Stimulated activated CD8-positive, alpha-beta memory T cell treated with anti-CD3 and anti-CD28 coated beads, Interleukin-15, amount 100 ng/mL, for 24 hours (primary cell): ENCODE measurements at places on chromosomes 12 and 14.

GRCh38 chr12:98232753-98233390, 282.5 kb upstream of the TMPO start:
- no peak for DNase-seq

DNA sequence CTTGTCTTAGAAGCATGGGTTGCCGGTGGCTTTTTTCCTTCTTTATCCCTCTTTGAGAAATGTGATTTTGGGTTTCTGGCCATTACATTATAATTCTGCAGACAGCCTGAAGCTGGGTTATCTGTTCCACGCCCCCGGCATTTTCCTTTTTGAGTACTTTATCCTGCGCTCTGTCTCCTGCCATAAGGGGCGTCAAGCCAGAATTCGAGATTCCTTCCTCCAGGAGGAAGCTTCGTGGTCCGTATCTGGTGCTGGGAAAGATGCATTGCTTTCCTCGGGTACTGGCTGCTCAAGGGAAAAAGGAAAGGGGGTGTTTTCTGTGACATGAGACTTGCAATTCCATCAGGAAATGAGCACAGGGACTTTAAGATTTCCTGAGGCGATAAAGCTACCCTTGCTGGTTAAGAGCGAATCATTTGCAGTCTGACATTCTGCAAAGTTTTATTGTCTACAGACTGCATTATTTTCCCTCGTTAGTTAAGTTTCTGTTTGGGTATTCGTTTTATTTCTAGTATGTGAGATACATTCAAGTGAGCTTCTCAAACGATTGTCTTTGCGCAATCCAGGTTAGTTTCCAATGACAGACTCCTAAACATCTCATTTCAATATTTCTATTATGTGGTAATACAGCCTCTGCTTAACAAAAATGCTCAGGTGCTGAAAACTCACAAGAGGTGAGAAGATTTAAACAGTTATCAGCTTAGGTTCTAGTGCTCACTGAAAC, 694 bp downstream of the AKAP5 start:
- no peak for DNase-seq

DNA sequence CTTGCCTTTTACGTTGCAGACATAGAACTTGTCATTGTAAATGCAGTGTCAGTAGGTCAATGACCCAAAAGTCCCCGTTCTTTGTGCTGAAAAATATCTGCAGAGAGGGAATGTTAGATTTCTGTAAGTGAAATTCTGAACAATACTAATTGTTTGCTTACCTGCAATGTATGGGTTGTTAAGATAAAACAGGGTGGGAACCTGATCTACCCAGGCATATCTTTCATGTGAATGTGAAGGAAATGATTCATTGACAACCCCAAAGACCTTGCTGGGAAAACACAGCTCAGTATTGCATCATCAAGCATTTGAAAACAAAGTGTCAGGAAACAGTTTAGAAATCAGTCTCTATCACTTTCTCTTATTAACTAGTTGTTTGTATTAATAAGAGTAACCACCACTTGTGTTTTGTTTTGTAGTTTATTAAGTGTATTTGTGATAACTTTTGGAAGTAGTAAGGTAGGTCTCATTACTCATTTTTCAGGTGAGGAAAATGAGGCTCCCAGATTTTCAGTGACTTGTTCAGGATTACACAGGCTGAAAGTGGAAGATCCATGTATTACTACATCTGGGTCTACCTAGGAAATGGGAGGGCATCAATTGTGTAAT, 57.9 kb upstream of the SLC38A2 start:
- DNase-seq, result no peak

GRCh38 chr12:16524378-16524777, 81.6 kb downstream of the LMO3 start:
- DNase-seq, result no peak

- no peak for DNase-seq
Observed at GRCh38 chr14:22484632-22485031, 104.4 kb downstream of the DAD1 start.

GRCh38 chr12:13609894-13610679, 371.3 kb downstream of the GRIN2B start:
- DNase-seq, result no peak

DNA sequence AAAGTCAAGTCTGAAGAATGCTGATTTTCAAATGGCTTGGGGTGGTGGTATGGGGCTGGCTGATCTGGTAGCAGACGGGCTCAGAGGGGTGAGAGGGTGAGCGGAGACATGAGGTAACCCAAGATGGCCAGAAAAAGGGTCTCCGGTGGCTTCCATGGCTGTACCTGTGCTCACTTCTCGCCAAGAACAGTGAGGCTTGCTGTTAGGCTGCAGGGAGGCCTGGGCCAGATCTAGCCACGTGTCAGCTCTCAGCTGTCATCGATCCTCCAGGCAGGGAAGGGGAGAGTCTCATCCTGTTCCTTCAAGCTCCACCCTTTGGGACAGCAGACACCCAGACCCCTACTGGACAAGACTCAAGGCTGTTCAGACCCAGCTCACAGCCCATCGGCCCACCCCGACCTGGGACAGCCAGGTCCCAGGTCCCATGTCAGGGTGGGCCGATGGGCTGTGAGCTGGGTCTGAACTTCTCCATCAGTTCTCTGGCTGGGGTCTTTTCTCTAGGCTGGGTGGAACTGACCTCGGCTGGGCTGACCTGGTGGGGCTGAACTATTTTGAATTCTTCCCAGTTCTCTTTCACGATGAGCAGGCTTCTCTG, 9.0 kb downstream of the LRTM2 start:
- DNase-seq, result no peak

DNA sequence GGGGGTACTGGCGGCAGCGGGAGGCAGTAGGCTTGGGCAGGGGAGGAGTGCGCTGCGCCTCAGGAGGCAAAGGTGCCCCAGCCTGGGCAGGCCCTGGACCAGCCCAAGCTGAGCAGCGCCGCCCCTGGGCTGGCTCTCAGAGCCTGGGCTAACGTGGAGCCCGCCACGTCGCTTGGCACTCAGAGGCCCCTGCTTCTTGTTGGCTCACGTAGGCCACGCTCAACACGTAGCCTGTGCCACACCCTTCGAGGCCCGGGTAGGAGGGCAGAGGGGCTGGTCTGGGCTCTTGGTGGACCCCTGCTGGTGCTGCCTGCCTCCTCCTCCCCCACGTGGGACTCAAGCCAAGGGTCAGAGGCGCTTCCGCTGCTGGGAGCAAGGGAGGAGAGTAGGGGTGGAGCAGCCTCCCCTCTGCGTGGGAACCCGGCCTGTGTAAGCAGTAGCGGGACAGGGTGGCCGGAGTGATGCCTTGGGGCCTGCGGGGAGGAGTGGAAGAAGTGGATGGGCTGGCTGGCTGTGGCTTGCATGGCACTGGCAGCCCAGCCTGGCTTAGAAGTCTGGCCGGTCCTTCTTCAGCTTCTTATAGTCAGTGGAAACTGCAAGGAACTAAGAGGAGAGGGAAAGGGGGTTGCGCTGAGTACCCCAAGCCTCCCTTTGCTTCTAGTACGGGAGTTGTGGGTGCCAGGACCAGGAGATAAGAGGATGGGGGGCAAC, 5.7 kb downstream of the SHMT2 start:
- DNase-seq, result no peak

DNA sequence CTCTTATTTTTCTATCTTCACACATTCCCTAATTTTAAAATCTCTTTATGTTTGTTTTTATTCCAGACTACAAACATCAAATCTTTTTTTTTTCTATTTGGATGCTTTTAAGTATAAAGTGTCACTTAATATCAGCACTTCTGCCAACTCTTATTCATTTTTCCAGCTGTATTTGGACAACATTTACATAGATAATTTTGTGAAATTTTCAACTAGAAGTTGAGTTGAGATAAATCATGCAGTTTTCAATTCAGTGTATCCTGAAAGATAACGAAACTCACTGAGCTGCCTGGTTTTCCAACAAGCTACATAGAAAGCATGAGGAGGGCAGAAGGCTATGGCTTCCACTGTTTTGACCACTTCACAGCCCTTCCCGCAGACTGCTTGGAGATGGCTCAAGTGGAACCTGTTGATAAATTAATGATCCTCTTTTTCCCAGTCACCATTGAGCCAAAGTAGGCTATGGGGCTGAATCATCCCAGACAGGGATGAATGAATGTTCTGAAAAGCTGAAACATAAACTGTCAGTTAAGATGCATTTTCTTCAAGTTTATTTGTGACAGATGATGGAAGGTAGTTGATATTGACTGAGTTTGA, 213.9 kb downstream of the RAD51B start:
- no peak for DNase-seq

GRCh38 chr12:39003541-39004155, 98.3 kb upstream of the CPNE8 start:
- no peak for DNase-seq

DNA sequence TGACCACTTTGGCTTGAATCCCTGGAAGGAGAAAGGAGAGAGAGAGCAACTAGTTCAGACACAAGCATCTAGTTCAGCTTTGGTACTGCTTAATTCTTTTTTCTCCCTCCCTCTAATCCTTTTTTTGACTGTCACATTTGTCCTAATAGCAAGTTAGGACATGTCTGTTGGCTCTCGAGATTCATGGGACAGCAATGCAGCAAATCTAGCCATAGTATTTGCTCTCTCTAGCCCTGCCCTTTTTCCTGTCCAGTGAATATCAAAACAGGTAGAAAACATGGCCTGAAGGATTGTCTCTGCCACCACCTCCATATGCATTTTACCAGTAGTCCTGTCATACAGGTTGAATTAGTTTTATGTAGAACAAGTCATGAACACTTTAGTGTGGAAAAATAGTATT, 116.4 kb downstream of the PTPRB start:
- no peak for DNase-seq

GRCh38 chr12:82754856-82755255, 68.2 kb downstream of the TMTC2 start:
- DNase-seq, result no peak

DNA sequence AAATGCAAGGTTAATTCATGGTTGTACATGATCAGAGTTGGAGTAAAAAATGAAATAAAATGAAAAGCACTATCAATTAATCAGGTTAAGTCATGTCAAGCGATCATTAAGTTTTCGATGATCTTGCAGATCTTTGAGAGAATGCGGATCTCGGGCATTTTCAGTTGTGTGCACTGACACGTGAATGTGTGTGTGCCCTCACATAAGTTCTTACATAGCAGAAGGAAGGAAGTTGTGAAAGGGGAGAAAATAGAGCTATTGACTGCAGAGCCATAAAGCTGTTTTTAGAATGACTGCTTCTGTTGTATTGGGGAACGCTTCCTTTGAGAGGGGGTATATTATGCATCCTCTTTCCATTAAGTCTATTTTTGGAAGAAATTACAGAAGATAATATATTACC, 101.3 kb downstream of the HMGA2 start:
- no peak for DNase-seq

DNA sequence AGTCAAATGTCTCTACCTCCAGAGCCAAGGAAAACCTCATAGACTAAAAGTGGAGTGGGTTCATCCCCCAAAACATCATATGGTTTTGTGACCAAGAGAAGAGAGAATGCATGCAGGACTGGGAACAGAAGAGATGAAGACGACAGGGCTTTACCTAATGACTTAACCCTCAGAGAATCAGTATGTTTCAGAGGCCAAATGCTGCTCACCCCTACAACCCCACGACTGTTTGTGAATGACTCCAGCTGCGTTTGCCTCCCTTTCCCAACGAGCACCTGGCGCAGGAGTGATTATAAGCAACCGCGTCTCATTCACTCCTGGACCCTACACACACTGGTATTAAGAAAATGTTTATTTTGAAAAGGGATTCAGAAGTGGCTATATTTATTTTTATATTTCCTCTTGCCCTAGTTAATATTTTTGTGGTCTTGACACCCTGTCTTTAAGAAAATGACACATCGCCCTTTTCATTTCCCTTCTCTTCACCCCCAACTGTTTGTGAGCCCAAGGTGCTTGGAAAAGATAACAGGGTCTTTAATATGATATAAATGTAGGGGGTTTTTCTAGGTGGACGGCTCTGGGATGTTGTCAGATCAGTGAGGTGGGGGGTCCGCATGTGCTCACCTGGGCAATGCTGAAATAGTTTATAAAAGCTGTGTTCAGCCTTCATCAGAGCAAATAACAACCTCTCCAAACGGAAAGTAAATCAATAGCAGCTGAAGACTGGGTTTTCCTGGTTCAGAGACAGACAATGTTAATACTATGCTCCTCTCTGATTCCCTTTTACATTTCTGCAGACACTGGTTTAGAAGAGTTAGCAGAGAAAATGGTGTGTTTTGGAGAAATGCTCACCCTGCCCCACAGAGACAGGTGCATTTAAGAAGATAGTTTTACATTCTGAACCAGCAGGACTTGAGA, 77.7 kb downstream of the SLC15A4 start:
- DNase-seq, result no peak

GRCh38 chr12:67039995-67040860, 228.9 kb upstream of the CAND1 start:
- no peak for DNase-seq

- DNase-seq, result no peak
Observed at GRCh38 chr14:74902941-74903705, 19.9 kb downstream of the RPS6KL1 start.

DNA sequence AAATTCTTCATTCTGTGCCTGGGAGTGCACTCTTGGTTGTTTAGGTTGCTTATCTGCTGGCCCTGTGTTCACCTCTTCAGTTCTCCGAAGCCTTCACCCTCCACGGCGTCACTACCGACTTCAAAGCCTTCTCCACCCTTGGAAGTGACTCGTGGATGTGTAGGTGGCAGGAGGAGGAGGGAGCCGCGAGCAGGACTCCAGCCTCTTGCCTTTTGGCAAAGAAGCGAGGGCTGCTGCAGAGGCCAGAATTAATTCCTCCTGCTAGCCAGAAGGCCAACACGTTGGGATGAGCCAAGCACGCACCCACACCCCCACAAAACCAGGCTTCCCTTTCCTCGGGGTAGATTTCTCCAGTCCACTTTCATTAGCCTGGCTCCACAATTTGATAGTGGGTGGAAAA, 86.5 kb downstream of the TBX5 start:
- no peak for DNase-seq

GRCh38 chr12:73277971-73278370, 1005.8 kb downstream of the TRHDE start:
- DNase-seq, result no peak

DNA sequence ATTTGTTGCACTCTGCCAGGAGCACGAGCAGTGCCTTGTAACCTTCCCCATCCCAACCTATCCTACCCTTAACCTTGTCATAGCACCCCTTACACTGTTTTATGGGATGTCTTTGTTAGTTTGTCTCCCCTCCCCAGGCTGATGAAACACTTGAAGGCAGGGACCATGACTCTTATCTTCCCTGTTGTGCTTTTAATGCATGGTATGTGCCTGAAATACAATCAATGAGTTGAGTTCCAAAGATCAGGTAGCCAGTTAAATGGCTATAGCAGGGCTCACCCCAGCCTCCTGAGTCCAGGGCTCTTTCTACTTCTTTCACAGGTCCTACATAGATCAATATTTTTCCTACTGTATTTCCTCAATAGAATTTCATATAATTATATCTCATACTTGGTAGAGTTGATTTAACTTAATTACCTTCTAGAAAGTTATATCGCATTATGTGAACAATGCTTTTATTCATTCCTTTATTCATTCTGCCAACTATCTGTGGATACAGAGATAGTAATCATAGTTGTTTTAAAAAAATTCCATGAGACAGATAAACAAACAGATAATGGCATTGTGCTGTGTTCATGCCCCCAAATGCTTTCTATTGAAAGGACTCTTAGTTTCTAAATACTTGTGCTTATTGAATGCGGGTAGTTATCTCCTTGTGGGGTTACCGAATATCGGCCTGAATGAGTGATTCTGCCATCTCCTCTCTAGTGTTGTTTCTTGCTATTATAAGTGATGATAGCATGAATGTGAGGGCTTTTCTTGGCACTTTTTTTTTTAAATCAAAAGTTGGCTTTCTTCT, 347.4 kb downstream of the NPAS3 start:
- no peak for DNase-seq

GRCh38 chr14:47278233-47278842, 397.1 kb downstream of the MDGA2 start:
- no peak for DNase-seq
